ENCODE measurements at places on chromosomes 6 and 20. TPM values are rescaled to one million over a fixed set of nuclear protein-coding genes. Genes with fewer than 3 reads are reported as not detected.

Gene CYP24A1
- 0.58 TPM for total RNA-seq

Gene BYSL
- 26.9 TPM for total RNA-seq

Gene TINAG
- total RNA-seq = not detected

Gene PNLDC1
- 0.96 TPM for total RNA-seq

Gene FAM217B
- total RNA-seq = 36.0 TPM

Gene GRM1
- not detected for total RNA-seq

Gene C4B
- 5.7 TPM for total RNA-seq

Gene MLN
- not detected for total RNA-seq

Gene CLPSL2
- not detected for total RNA-seq

Gene EYA2
- total RNA-seq = not detected

Gene VIP
- not detected for total RNA-seq

Gene TP53TG5
- not detected for total RNA-seq

Gene SNTA1
- 10.6 TPM for total RNA-seq

Gene BMP5
- total RNA-seq = not detected

Gene COL21A1
- not detected for total RNA-seq

Gene SPINT3
- not detected for total RNA-seq

Gene RNF8
- total RNA-seq = 22.0 TPM

Gene PMEPA1
- 4.9 TPM for total RNA-seq

Gene CHRNA4
- total RNA-seq = not detected

Gene ELOVL4
- 0.78 TPM for total RNA-seq

Gene CALHM6
- total RNA-seq = 23.2 TPM
